ENCODE measurements at places on chromosomes 5 and 9.
A peak's percentile ranks its signal among the peaks of the same experiment; 100 is the strongest.

DNA sequence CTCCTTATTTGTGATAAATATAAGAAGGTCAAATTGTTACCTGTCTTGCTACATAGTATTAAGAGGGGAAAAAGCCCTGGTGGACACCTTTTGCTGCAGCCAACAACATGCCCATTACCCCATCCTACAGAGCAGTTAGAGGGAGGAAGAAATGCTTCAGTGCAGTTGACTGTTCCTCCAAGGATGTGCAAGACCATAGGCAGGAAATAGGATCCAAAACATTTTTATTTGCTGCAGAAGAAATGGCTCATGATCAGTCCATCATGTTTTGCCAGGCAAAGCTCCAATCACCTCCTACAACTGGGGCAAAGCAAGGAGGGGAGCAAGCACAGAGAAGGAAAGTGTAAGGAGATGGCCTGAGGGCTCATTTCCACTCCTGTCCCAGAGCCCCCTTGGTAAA, 399.1 kb upstream of the PIK3R1 start:
- DNase-seq, result no peak

GRCh38 chr5:174082286-174082685, 36.8 kb downstream of the NSG2 start:
- DNase-seq, result no peak

DNA sequence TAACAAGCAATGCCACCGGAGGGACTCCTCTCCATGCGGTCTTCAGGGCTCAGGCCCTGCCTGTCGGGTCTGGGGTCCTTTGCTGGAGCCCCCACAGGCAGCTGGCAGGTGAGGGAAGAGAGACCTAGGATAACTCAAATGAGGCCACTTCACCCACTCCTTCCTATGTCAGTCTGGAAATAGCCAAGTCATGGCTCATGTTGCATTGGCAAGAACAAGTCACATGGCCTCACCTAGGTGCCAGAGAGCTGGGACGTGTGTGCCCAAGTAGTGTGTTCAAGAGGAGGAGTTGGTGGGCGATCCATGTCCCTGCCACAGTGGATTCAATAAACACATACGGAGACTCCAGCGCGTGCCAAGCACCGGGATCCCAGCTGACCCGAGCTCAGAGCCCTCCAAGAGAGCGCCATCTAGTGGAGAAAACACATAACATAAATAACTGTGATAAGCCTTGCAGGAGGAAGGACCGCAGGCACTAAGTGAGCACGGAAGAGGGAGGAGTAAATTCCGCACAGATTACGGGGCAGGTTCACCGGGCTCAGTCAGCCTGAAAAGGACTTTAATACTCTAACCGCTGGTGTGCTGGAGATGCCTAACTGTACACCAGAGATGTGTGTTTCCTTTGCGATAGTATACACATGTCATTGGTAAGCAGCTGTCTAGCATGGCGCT, 580.8 kb downstream of the CCDC171 start:
- no peak for DNase-seq

DNA sequence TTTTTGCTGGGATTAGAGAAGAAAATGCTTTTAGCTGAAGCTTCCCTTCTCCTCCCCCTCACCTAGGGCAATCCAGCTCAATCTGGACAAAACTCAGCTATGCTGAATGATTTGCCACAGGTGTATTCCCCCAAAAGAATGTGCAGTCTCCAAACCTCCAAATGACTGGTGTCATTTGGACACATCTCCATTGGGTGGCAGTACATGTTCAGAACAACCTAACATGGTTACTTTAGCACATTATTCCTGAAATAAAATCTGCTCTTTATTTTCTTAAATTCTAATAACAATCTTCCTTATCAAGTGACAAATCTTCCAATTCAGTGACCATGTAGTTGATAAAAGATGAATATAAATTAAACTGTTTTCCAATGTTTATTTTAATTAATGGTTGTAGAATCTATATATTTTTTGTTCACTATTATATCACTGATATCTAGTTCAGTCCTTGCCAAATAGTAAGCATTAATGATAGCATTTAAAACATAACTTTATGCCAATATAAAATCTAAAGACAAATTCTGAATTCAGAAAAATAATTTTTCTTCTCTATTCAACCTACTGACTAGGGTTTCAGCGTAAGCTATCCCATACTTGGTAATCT, 61.3 kb upstream of the MOCS2 start:
- DNase-seq, result no peak

DNA sequence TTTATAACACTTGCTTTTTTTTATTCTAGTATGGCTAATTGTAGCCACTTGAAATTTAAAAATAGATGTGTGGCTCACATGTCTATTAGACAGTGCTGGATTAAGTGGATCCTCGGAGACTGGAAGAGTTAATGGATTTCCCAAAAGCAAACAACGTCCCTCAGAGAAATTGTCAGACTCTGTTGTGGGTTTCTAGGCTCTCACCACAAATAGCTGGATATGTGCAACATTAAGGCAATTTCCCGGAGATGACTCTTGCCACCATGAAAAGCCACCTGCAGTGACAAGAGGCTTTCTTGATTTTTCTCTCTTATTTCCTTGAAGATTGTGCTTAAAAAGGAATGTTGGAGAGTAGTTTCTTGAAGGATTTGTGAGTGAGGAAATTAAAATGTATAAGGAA, 43.2 kb downstream of the TMEM167A start:
- peak; percentile 77 for DNase-seq

- DNase-seq, result no peak
Observed at GRCh38 chr5:127826011-127826410, 122.8 kb downstream of the CCDC192 start.

All from NCI-H1417 treated with DMSO at 0.1 percent for 48 hours (cell line).